ENCODE measurements at places on chromosomes 12 and 14.

- DNase-seq, result no peak
Observed at GRCh38 chr12:92324849-92325500, 179.3 kb upstream of the BTG1 start.

DNA sequence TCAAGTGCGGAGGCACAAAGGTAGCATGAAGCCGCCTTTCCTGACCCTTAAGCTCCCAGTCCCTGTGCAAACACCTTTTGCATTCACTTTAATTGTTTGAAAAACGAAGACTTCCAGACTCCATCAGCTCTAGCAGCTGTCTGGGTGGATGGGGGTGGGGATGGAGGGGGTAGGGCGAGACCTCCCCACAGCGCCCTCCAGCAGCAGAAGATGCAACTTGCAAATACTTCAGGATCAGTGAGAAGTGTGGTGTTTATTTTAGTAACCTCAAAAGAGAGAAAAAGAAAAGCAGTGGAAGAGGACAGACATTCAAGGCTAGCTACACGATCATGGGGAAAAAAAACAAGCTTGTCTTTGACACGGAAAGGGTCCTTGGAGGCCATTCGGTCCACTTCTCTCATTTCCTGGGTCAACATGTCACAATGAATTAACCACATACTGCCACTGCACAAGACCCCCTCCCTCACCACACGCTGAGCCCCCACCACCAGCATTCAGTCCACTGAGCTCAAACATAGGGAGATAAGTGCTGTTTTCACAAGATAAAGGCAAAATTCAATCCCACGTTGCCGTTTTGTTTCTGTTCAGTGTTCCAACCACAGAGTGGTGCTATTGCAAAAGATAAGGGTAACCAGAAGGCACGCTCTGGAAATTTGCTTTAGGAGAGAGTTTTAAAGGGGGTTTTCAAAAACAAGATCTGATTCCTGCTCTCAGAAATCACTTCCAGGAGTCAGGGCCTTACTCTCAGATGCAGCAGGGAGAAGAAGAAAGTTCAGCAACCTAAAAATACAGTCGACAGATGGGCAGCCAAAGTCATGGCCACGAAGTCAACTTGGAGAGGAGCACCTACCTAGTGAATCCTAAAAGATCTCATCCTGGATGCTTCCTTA, 3.3 kb upstream of the NTF3 start:
- no peak for DNase-seq

- no peak for DNase-seq
Observed at GRCh38 chr12:94994312-94994711, 9.2 kb downstream of the NDUFA12 start.

GRCh38 chr12:1920971-1921370, 2.5 kb upstream of the CACNA2D4 start:
- no peak for DNase-seq

GRCh38 chr12:54162741-54163140, 26.0 kb downstream of the SMUG1 start:
- no peak for DNase-seq

DNA sequence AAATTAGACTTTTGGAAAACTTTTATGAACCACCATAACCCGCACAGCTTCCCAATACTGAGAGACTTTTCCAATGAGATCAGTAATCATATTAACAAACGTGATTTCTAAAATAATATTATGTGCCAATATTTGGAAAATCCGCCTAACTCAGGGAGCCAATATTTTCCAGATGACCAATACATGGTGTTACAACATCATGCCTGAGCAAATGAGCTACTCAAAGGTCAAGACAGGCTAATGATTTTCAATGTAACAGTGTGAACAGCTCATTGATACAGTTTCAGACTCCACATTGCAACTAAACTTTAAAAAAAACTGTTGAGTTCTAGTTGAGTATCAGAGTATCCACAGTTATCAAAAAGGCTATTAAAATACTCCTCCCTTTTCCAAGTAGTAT, 46.8 kb downstream of the RNF34 start:
- no peak for DNase-seq

DNA sequence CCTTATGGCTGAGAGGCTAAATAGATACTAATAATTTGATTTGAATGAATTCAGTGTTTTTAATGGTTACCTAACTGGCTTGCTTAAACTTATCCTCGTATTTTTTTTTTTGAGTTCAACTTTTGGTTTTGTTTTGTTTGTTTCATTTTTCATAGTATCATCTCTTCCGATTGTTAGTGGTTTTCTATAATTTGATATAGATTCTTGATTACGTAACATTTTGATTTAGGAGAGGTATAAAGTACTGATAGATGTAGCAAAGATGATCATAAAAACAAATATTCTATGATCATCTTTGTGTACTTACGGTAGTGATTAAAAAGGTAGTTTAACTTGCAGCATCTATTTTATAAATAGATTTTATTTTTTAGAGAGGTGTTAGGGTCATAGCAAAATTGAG, 93.0 kb downstream of the ALX1 start:
- no peak for DNase-seq

- no peak for DNase-seq
Observed at GRCh38 chr12:47190271-47190750, 110.6 kb upstream of the AMIGO2 start.

DNA sequence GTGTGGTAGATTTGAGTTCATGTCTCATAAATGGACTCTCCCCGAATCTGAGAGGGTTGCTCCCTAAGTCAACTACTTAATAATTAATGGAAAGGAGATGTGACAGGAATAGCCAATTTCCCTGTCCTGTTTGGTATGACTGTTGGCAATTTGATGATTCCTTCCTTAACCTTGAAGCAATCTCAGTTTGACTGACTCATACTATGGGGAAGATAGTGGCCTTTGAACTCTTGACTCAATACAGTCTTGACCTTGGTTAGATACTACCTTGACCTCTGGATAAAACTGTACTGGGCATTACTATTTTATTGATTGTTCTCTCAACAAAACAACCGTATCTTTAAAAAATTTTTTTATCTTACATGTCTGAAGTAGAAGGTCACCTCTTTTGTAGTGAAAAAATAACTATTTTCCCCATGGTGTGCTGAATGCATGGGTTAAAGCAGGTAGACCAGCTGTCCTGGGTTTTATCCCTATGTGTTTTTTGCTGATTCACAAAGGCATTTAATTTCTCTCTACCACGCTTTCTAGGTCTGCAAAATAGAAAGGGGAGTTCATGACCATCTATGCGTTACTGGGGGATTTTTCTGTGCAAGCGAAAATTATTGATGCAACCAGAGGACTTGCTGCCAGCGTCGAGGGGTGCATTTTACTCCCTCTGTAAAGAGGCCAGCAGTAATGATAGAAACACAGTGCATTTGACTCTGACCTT, 80.1 kb downstream of the ETV6 start:
- DNase-seq, result no peak

DNA sequence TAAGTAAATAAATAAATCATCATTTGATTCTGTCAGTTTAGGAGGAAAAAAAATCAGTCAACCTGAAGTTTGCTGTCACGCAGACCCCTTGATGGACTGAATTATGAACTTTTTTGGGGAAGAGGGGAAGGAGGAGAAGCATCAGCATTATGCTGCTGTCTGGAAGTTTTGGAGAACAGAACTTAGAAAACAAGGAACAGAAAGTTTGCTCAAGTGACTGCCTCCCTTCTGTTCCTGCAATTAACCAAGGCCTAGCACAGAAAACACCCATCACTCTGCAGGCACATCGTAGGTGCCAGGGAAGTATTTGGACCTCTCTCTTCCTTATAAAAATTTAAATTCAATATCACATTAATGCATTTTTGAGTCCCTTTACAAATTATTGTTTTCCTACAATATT, 283.8 kb downstream of the VRK1 start:
- DNase-seq, result no peak

GRCh38 chr12:42987216-42987650, 397.7 kb upstream of the PRICKLE1 start:
- no peak for DNase-seq

GRCh38 chr14:69943084-69943780, 64.0 kb downstream of the SMOC1 start:
- no peak for DNase-seq

GRCh38 chr12:40103043-40103442, 2.8 kb downstream of the SLC2A13 start:
- DNase-seq, result no peak

- DNase-seq, result no peak
Observed at GRCh38 chr14:100612986-100613385, 25.8 kb upstream of the BEGAIN start.

DNA sequence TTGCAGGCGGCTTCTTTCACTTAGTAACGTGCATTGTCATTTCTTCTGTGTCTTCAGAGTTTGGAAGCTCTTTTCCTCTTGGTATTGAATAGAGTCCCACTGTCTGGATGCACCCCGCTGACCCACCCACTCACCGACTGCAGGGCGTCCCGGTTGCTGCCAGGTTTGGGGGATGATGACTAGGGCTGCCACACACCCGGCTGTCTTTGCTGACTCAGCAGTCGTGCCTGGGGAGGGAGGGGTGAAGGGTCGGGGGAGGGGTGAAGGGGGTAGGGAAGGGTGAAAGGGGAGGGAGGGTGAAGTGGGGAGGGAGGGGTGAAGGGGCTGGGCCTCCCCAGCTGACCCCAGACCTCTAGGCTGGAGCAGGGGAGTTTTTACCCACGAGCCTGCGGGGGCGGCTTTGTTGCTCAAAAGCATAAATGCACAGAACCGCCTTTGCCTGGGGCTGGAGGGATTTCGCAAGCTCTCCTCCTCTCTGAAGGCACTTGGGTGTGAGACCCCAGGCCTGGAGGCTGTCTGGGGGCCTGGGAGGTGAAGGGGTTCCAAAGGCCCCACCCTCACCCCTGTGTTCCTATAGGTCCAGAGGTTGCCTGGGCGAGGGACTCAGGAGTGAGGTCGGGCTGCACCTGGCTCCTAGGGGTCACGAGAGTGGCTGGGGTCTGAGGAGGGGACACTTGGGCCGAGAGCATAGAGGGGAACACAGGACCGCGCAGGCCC, 31.3 kb upstream of the ULK1 start:
- DNase-seq, result no peak

GRCh38 chr14:99576761-99577705, 27.0 kb downstream of the CCDC85C start:
- DNase-seq, result no peak

- no peak for DNase-seq
Observed at GRCh38 chr12:26938701-26939062, 412 bp downstream of the FGFR1OP2 start.

DNA sequence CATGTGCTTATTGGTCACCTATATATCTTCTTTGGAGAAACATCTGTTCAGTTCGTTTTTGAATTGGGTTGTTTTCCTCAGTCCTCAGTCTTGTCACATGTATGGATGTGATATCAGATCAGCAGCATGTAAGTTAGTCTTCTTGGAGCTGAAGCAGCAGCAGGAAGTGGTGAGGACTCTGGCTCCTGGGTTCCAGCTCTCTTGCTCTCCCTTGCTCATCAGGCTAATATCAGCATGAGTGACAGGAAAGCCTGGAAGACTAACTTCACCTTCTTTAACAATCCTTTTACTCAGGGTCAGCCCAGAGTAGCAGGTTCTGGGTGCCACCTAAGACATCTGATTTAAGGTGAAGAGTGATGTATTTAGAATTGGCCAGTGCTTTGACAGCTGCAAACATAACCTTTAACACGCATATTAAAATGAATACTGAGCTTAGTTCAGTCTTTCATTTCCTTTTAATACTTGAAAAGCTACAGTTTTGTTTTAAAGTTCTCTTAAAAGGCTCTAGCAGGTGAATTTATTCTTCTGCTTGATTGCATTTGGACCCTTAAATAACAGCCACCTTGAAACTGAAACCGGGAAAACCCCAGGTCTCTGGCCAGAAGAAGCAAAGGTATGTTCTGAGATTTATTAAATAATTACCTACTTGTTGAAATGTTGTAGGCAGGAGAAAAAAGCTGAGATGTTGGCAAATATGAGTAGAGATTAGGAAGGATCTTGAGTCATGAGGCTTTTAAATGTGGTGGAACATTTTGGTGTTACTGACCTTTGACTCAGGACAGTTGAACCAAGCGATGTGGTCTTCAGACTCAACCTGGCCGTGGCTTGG, 54.3 kb downstream of the DRAM1 start:
- no peak for DNase-seq

DNA sequence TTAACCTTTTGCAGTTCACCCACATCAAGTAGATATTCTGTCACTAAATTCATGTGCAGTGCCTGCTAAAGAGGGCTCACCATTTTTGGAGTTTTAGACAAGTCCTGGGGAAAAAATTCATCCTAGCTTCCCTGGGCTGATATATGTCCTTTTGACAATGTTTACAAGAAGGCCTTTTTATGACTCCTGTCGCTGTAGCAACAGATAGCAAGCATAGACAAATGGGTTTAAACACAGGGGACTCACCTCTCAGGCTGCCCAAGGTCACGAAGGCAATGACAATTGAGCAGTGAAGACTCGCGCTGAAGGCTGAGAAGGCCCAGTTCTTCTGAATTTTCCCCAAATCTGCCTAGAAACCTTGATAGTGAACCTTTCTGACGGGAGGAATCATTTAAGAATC, 150.7 kb upstream of the CPM start:
- no peak for DNase-seq

GRCh38 chr12:100706033-100706432, 88.5 kb upstream of the ANO4 start:
- DNase-seq, result no peak

GRCh38 chr12:14379508-14379907, 14.0 kb downstream of the ATF7IP start:
- DNase-seq, result no peak

DNA sequence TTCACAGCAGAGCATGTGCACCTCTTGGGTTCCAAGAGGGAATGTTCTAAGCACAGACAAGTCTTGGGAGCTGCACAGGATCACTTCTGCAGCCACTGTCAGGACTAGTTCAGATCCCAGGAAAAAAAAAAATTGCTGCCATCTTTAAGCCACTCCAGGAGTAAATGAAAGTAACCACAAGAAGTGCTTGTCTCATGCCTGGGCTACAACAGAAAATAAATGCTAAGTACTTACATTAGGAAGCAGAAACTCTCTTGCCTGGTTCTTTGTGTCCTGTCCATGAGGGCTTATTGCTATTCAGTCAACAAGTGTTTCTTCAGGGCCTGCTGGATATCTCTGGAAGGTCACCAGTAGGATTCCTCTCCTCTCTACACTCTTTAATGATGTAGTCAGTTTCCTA, 176.1 kb downstream of the KTN1 start:
- no peak for DNase-seq

GRCh38 chr12:128519426-128519825, 252.5 kb downstream of the TMEM132C start:
- DNase-seq, result no peak

GRCh38 chr12:109542014-109542413, 31.3 kb downstream of the MMAB start:
- DNase-seq, result no peak

DNA sequence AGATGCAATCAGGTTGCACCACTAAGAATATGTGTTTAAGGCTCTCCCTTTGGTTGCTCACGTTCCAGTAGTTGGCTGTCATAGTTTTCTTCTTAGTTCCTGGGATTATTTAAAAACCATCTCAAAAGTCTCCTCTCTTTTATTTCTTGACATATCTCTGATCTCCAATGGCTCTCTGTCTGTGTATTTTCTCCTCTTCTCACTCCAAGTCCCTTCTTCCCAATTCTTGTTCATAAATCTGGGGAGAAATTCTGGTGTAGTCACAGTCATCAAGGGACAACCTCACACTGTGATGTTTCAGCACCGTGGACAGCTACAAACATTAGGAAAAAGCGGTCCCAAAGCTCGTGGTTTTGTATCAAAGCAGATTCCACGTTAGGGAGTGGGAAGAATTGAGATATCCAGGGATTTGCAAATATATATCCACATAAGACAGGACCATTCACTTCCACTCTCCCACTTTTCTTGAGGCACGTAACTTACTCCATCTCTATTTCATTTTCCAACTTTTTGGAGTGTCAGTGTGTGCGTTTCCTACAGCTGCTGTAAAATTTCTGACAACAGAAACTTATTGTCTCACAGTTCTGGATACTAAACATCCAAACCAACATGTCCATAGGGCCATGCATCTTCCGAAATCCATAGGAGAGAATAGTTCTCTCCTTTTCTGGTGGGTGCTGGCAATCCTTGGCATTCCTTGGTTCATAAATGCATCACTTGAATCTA, 80.6 kb upstream of the TMEM233 start:
- no peak for DNase-seq

All from activated CD8-positive, alpha-beta memory T cell treated with anti-CD3 and anti-CD28 coated beads for 1 hour (primary cell).